SK-N-DZ (cell line): ENCODE measurements at places on chromosomes 1 and 21.

GRCh38 chr1:204478172-204478899 is 16.3 kb downstream of the PIK3C2B start:
- no peak for DNase-seq

DNA sequence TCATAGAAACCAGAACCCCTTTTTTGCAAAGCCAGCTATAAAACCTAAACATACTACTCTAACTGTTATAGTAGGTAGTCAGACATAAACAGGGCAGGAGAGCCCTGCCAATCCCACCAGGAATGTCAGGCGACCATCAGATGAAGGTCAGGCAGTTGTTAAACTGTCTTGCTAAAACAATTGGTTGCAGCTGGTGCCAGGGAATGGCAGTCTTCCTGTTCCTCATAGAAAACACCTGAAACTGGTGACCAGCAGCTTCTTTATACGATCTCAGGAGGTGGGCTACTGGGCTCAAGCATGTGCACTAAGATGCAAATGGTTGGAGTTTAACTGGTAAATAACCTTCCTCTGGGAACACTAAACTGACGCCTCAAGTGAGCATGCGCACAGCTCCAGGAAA is 224.1 kb downstream of the COL11A1 start:
- no peak for DNase-seq

- DNase-seq: no peak
Observed at GRCh38 chr1:150311762-150312161, 9.6 kb upstream of the PRPF3 start.

GRCh38 chr21:45534636-45535331 is 7.5 kb downstream of the SLC19A1 start:
- DNase-seq: peak; percentile 38

DNA sequence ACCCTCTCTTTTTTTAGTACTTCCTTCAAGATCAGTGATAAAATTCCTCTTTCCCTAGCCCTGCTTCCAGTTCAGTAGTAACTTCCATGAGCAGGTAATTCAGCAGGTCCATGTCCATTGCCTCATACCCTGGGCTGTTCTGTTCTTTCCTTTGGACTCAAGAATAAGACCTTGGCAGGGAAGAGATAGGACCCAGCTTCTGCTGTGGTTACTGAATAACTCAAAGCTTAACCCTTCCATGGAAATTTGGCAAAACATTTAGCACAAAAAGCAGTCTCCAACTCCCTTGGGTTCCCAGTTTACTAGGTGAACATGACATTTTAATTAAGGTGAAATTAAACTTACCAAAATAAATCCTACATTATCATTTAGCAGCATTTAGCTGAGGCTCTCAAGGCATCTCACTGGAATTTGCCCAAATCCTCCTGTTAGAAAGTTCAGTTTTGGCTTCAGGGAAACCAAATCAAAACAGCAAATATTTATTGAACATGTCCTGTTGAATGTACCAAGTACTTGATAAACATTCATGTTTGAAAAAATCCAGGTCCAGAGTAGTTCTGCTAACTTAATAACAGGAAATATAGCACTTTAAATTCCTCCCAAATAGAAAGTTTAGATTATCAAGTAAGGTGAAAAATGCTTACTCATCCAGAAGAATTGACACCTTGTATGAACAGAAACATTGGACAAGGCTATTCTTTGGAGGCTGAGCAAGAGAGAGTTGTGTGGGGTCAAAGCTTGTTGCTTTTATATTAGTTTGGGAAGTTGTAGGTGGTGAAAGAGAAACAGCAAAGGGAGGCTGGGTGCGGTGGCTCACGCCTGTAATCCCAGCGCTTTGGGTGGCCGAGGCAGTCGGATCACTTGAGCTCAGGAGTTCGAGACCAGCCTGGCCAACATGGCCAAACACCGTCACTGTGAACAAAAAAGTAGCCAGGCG is 8.4 kb upstream of the SERPINC1 start:
- no peak for DNase-seq
